ENCODE measurements at places on chromosomes 3 and 15. TPM values are rescaled to one million over a fixed set of nuclear protein-coding genes. Genes with fewer than 3 reads are reported as not detected.

Gene GOLGA8N
- total RNA-seq = 2.9 TPM

DNA sequence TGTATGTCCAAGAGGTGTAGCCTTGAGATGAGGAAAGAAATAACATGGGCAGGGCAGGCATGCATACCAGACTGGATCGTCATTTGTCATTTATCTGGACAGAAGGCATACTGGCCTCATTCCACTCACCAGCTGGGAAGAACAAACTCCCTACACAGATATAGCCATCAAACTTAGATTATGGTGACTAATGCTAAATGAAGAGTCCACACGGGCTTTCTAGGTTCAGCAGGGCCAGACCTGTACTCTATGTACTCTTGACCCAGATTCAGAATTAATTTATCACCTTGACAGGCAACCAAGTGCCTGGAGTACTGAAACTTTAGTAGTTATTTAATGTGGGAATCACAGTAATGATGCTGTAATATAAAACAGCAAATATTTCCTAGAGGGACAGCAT lies 164.3 kb upstream of the IL12A start:
- DNase-seq = peak; percentile 66

Gene CORO2B
- total RNA-seq = 1.6 TPM

DNA sequence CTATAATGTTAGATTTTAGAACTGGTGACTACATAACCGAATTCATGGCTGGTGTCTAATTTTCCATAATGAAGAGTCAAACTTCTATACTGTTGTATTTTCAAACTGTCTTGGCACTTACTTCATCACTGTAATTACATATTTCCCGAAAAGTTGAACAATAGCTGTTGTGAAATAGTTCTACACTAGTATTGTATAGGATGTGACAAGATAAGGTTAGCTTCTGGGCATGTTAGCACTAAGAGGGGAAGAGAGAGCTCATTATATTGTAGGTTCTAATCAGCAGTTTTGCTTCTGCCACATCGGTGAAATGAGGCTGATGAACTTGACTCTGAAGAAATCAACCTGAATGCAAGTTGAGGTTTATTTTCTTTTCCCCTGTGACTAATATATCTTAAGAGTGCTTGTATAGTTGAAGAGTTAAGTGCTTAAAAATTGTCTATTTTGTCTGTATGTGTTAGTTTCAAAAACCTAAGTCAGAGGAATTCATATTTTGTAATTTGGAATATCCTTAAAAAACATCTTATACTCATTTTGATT lies 8.9 kb downstream of the GYG1 start:
- DNase-seq = no peak

DNA sequence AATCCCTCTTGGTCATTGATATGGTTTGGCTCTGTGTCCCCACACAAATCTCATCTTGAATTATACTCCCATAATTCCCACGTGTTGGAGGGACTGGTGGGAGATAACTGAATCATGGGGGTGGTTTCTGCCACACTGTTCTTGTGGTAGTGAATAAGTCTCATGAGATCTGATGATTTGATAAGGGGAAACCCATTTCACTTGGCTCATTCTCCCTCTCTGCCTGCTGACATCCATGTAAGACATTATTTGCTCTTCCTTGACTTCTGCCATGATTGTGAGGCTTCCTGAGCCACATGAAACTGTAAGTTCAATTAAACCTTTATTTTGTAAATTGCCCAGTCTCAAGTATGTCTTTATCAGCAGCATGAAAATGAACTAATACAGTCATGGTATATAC lies 106.9 kb upstream of the UBP1 start:
- no peak for DNase-seq

Gene TP63
- 0.11 TPM for total RNA-seq

- no peak for DNase-seq
Observed at GRCh38 chr15:91380114-91380513, 280.1 kb downstream of the SV2B start.

- no peak for DNase-seq
Observed at GRCh38 chr3:126491221-126492013, 15.7 kb upstream of the ZXDC start.

Gene PLSCR5
- not detected for total RNA-seq

DNA sequence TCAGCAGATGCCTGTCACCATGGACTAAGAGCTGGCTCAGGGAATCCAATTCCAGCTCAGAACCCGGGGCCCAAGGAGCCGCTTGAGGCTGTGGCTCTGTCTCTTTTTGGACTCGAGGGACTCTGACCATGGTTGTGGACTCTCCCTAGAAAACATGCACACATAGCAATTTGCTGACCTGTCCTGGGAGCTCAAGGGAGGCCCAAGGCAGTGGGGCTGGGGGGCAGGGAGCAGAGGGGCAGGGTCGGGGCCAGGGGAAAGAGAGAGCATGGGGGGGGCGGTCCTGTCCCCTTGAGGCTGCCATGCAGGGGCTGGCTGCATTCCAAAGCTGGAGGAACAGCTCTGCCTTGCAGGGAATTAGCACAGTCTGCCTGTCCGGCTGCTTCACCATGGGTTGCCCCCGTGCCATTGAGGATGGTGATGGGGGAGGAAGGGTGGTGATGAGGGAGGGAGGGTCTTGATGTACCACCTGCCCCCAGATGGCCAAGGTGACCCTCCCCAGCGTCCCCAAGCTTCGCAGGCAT lies 190.1 kb downstream of the GOLGA6L6 start:
- no peak for DNase-seq

- DNase-seq = no peak
Observed at GRCh38 chr3:117628823-117629291, 919.3 kb downstream of the TUSC7 start.

Gene IQCF6
- total RNA-seq = not detected

GRCh38 chr3:20104167-20104661 lies 64.0 kb downstream of the KAT2B start:
- no peak for DNase-seq

DNA sequence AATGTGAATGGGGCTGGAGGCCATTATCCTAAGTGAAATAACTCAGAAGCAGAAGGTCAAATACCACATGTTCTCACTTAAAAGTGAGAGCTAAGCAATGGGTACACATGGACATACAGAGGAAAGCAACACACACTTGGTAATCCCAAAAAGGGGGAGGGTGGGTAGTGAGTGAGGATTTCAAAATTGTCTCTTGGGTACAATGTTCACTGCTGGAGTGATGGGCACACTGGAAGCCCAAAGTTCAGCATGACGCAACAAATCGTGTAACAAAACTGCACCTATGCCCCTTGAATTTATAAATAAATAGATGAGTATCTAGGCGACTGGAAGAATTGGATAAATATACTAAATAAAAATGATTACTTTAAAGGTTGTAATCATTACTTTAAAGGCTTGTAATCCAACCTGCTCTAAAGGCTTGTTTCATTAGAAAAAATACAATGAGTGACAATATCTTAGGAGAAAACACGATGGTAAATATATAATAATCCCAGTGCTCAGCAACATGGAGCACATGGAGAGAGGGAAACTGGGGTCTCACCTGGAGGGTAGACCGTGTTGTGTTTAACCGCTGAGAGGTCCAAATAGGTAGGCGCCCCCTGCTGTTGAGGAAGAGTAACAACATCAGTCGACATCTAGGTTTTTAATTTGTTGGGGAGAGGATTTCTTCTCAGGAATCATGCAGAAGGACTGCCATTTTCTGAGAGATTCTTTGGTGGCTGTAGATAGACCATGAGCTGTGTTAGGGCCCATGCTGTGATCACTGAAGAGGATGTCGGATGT lies 78.5 kb upstream of the ROBO1 start:
- no peak for DNase-seq

DNA sequence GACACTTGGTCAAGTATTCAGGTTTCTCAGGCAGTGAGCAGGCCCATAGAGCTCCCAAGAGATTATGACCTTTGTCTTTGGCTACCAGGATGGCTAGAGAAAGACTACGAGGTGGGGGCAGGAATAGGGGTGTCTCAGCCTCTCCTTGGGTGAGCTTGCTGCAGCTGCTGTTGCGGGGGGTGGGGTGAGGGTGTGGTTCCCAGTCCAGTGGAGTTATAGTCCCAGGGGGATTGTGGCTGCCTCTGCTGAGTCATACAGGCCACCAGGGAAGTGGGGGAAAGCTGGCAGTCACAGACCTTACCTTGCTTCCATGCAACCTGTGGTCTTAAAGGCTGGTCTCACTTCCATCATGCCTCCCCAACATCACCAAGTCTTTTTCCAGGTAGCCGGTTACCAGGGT lies 31.7 kb downstream of the ATP2C1 start:
- no peak for DNase-seq

GRCh38 chr3:41075975-41076374 lies 123.3 kb upstream of the CTNNB1 start:
- DNase-seq = no peak

DNA sequence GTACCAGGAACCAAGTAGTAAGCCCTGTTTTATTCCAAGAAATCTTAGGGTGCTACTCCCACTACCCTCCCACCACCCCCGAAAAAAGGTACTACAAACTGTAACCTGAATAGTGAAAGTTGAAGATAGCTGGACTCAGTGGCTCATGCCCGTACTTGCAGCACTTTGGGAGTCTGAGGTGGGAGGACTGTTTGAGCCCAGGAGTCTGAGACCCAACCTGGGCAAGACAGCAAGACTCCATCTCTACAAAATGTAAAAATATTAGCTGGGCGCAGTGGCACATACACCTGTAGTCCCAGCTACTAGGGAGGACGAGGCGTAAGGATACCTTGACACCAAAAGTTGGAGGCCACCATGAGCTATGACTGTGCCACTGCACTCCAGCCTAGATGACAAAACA lies 7.9 kb downstream of the RHOA start:
- DNase-seq = no peak

GRCh38 chr15:60890375-60891230 lies 338.5 kb downstream of the RORA start:
- DNase-seq = no peak

Gene ITIH1
- total RNA-seq = not detected

- peak; percentile 2 for DNase-seq
Observed at GRCh38 chr3:87792534-87793336, 266.1 kb downstream of the CGGBP1 start.

GRCh38 chr15:40899536-40900207 lies 5.4 kb downstream of the VPS18 start:
- no peak for DNase-seq

GRCh38 chr3:39166932-39167532 lies 13.6 kb upstream of the CSRNP1 start:
- DNase-seq = no peak

GRCh38 chr15:58329211-58329610 lies 102.6 kb upstream of the LIPC start:
- DNase-seq = no peak

DNA sequence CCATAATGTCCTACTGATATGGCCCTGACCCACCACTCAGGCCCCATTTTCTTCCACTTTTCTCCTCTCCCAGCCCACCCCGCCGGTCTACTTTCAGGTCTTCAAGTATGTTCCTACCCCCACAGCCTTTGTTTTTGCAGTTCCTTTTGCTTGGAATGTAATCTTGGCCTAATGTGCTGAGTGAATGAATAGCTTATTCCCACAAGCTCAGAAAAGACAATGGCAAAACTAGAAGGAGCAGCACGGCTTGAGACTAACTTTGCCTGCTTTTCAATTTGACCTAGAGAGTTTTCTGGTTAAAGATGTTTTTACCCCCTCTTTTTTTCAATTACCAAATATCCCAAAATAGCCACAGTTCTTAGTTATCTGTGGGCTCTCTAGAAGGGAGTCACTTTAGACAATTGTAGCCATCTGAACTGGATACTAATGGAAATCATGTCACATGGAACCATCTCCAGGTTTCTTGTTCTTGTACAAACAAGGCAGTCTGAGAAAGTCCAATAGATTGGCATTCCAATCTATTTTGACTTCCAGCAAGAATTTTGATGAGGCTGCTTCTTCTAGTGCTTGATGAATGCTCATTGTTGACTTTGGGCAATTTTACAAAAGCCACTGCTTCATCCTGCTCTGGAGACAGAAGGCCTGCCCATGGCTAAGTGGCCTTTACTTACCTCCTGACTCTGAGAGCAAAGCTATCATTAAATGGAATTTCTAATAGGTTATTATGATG lies 16.3 kb upstream of the LMCD1 start:
- no peak for DNase-seq

Gene COPB2
- 143 TPM for total RNA-seq

DNA sequence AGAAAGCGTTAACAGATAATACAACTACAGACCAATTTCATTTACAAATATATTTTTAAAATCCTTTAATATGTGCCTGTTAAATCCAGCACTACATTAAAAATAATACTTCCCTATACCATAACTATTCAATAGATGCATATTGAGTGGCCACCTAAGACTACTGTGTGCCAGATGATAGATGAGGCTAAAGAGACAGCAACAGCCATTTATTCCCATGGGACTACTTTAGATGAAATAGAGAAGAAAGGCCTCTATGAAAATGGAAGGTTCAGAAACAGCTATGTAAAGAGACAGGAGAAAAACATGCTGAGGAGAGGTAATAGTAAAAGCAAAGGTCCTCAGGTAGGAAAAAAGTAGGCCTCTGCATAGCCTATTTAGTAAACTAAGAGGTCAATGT lies 358.1 kb downstream of the ULK4 start:
- DNase-seq = no peak

Gene ATP2C1
- total RNA-seq = 65.7 TPM

Gene LRRK1
- 52.7 TPM for total RNA-seq

GRCh38 chr15:74954515-74954914 lies 2.1 kb downstream of the RPP25 start:
- no peak for DNase-seq

Gene IL5RA
- 0.15 TPM for total RNA-seq

GRCh38 chr3:129521611-129522010 lies 6.8 kb upstream of the RHO start:
- no peak for DNase-seq

DNA sequence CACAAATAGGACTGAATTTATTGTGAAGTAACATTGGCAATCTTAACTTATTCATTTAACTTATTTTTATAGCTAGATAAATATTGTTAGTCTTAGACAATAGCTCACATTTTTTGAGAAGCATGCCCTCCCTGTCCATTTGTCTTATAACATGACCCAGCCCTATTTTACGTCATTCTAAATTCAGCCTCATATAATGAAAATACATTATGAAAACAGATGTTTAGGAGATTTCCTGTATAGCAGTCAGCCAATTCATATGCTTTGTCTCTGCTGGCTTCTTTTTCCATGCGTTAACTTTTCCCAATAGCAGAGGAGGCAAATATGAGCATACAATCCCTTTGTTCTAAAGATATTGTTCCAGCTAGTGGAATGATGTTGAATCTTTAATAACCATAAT lies 29.3 kb downstream of the CD200 start:
- no peak for DNase-seq

DNA sequence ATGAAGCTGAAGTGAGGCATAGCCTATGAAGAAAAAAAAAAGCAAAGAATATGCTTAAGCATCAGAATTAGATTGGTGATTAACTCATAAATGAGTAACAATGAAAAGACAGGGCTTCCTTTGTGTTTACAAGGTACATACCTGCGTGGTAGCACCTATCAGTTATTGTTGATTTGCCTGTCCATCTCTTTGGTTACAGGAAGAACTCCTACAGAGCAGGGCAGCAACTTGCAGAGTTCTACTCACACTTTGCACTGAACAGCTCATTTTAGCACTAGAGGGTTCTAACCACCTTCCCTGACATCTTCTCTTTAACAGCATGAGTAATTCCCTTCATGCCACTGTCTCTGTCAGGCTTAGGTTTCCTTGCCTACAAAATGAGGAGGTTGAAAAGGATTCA lies 166.0 kb downstream of the DPH6 start:
- no peak for DNase-seq

Measured in left colon (tissue), 2 donors.